ENCODE measurements at places on chromosomes 11 and 22. TPM values are rescaled to one million over a fixed set of nuclear protein-coding genes. Genes with fewer than 3 reads are reported as not detected.

Gene ELFN2
- polyA plus RNA-seq = 0.04 TPM

Gene PHETA2
- polyA plus RNA-seq = 2.6 TPM

Gene PATE2
- not detected for polyA plus RNA-seq

Gene DDX25
- not detected for polyA plus RNA-seq

Gene CASP4
- 14.9 TPM for polyA plus RNA-seq

Gene OR52N5
- not detected for polyA plus RNA-seq

Gene DDTL
- 2.8 TPM for polyA plus RNA-seq

Gene POLD3
- polyA plus RNA-seq = 2.8 TPM

Gene OR51I1
- not detected for polyA plus RNA-seq

Gene DLG2
- 2.5 TPM for polyA plus RNA-seq

Gene SCGB1D1
- not detected for polyA plus RNA-seq

Gene SCYL1
- 90.2 TPM for polyA plus RNA-seq

Gene CBX7
- 50.1 TPM for polyA plus RNA-seq

Gene OR10S1
- polyA plus RNA-seq = not detected

Gene RPS6KA4
- 15.0 TPM for polyA plus RNA-seq

Gene OR10V1
- not detected for polyA plus RNA-seq

Gene OR51B4
- not detected for polyA plus RNA-seq

Gene OR51D1
- polyA plus RNA-seq = not detected

Gene PGR
- 2.7 TPM for polyA plus RNA-seq

Gene GLYAT
- polyA plus RNA-seq = not detected

Gene ZBTB16
- polyA plus RNA-seq = 44.0 TPM

Gene MLC1
- 0.19 TPM for polyA plus RNA-seq

Gene OR52I2
- polyA plus RNA-seq = not detected

Gene MFNG
- polyA plus RNA-seq = 16.3 TPM

Gene STIP1
- polyA plus RNA-seq = 175 TPM

Measured in heart left ventricle (tissue), 16 donors.